Stimulated activated naive CD4-positive, alpha-beta T cell treated with Interleukin-2 at 50 U/mL for 16 hours (primary cell): ENCODE measurements at places on chromosomes 7 and 10.

DNA sequence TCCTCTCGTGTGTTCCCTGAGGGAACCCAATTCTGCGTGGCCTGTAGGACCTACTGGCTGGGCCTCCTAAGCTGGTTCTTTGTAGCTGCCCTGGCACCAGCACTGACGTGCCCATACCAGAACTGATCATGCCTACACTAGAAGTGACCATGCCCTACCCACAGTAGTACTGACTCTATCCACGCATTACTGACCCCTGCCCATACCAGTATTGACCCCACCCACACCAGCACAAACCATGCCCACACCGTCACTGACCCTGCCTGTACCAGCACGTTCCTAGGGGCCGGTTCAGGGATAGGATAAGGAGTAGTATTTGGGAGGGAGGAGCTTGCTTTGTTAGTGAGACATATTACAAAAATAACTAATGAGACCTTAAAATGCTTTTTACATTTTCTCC, 88.0 kb downstream of the DOCK1 start:
- no peak for DNase-seq

DNA sequence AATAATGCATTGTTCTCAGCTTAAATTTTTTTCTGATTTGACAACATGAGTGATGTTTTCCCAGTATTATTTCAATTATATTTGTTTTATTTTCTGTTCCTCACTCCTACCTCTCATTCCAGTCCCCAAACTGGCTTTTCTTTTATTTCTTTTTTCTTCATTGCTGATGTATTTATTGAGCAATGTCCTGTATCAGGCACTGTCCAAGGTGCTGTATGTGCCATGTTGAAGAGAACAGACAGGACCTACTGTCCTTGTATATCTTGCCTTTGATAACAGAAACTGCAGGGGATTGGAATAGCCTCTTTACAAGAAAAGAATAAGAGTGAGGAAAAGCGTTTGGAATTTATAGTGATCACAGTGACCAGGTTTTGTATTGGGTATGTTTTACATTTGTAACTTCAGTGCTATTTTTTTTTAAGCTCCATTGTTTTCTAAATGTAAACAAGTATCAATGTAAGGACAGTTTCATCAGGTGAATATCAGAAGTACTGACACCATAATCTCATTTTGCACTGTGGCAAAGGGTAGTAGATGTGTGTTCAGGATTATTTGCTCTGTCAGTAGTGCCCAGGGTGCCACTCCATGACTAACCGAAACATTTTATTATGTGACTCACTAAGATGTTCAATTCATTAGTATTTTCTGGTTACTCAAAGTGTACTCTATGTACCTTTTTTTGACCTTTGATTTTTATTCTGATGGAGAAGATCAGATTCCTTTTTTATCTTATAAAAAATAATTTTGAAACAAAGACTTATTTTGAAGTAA, 15.6 kb upstream of the CLDN12 start:
- no peak for DNase-seq

GRCh38 chr10:94310369-94310768, 52.4 kb downstream of the NOC3L start:
- DNase-seq: no peak

DNA sequence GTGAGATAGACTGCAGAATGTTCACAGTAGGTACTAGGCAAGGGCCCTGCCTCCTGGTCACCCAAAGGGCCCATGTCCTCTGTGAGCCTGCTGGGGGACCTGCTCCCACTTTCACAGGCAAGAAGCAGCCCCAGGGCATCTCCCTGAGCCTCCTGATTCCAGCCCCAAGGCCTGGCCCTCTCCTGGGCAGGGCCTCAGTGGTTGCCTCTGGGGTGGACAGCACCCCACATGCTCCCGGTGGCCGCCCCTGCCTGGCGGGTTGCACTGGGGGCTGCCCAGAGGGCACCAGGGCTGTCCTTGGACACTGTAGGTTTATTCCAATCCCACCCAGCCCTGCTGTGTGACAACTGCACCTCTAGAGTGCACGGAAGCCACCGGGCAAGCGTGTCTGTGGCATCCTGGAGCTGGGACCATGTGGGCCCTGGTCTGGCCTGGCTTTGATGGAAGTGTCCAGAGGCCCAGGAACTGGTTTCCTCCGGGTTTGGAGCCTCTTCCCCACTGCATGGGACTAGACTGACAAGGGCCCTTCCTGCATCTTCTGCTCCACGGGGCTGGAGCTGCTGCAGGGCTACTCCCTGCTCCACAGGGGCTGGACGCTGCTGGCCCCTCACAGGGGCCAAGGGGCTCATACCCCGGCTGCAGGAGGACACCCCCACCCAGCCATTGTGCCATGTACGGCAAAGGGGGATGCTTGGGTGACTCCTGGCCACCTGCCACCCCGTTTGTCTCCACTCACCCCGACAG, 25.0 kb upstream of the SYCE1 start:
- no peak for DNase-seq

DNA sequence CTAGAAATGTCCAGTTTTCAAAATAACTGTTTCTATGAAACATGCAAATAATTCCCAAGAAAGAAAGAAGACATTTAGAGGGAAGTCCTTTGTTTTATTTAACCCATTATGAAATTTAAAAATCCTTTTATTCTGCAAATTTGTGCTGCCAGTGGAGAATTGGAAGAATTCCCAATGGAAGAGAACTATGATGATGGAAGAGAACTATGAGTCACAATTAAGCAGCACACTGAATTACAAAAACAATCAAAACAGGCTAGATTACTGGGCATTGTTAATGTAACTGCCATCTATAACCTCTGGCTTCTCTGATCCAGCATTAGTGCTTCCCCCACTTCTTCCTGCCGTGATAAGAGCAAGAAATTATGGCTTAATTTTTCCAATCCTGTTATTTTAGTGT, 126.2 kb upstream of the FEZF1 start:
- DNase-seq: no peak

GRCh38 chr10:6609625-6610024, 29.5 kb upstream of the PRKCQ start:
- DNase-seq: no peak

GRCh38 chr10:34396663-34397062, 418.4 kb downstream of the PARD3 start:
- no peak for DNase-seq

- no peak for DNase-seq
These were observed 18.0 kb downstream of the CAMK2B start for GRCh38 chr7:44307301-44307900.

DNA sequence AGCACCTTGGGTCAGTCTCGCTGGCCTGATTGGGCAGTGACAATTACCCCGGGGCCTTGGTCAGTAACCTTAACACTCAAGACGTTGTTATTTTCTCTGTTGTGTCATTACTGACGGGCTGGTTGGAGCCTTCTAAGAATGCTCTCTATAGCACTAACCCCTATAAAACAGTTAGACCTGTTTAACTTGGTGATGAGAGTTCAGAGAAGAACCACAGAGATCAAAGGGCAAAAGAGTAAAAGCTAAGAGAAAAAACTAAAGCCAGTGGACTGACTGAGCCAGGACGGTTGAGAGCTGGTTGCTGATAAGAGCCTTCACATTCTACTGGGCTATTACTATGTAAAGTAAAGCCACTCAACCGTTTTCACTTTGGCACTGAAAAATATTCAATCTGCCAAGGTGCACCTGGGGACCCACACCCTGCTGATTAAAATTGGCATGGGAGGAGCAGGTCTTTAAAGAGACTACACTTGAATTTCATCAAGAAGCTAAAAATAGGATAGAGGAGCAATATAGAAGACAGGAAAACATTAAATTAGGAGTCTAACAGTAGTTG, 13.6 kb upstream of the ITGB1 start:
- DNase-seq: no peak

DNA sequence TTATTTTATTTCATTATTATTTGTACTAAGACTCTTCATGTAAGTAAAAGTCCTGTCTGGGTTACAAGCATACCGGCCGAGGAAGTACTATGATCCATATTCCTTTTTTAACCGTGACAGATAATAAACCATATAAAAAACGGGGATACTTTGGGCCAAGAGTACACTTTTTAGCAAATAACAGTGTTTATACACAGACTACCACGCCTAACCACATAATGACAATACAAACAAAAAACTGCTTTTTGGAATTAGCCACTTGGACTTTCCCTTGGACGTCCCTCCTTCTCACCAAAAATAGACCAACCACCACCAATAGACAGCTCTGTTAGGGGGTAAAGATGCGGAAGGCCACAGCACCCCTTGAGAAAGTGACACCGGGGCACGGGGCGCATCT, 800 bp downstream of the MINDY3 start:
- DNase-seq: no peak

- no peak for DNase-seq
These were observed 9.2 kb downstream of the GTPBP4 start for GRCh38 chr10:997266-998022.

DNA sequence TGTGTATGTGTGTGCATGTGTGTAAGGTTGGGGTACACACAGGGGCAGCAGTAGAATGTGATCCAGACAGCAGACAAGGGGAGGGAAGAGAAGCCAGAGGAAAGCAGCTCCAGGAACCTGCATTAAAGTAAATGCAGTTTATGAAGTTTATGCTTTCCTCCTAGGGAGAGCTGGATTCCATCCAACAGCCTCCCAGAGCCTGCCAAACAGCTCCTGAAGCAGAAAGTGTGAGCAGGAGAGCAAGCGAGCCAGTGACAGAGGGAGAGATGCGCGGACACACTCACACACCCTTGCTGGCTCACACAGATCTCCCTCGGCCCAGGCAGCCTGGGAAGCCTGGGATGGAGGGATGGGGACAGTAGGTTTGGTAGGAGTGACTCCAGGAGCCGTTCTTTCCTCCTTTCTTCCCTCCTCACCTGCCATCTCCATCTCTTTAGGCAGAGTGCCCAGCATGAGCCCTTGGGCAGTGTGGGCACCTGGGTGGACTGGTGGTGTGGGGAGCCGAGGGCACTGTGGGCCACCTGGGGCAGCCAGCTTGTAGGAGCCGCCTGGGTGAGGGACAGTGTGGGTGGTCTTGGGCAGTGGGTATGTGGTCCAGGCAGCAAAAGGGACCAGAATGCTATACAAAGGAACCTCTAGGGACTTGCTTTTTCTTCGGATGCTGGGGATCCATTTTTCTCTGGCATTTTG, 46.1 kb downstream of the PAX2 start:
- DNase-seq: no peak

DNA sequence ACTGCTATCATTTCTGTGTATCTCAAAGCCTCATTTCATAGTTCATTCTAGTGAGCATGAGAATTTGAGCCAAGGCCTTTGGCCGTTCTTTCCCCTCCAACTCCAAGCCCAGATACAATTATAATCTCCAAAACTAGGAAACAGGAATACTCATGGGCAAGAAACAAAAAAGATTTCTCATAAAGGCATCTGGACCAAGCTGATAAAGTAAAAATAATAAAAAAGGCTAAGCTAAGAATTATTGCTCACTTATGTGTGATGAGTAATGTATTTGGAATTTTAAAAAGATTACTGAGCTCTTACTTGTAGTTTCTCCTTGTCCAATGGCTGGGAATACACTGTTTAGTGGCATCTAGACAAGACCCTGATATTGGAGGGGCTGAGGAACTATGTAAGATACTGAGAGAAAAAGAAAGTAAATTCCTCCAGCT, 196.4 kb upstream of the POM121L12 start:
- DNase-seq: no peak

- DNase-seq: no peak
These were observed 20.5 kb upstream of the SERPINE1 start for GRCh38 chr7:101106386-101106785.

GRCh38 chr10:24596217-24596930, 127.3 kb downstream of the ARHGAP21 start:
- no peak for DNase-seq

GRCh38 chr7:6020371-6021286, 10.5 kb upstream of the ANKRD61 start:
- no peak for DNase-seq

DNA sequence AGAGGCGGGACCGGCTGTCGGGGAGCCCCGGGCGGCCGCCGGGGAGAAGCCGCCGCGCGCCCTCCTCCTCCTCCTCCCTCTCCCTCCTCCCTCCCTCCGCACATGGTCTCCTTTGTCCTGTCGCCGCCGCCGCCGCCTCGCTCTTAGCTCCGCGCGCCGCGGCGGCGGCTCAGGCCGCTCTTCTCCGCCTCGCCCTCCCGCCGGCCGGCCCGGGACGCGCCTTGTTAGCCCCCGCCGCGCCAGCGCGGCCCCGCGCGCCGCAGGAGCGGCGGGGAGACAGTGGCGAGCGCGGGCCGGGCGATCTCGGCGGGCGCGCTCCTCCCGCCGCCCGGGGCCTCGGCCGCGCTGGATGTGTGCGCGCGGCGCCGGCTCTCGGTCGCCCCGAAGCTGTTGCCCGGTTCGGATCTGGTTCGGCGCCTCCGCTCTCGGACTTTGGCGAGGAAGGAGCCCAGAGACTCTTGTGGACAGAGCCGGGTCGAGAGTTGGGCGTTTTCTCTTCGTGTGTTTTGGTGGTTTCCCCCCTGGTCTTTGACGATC, 437.4 kb upstream of the GALNT17 start:
- peak; percentile 2 for DNase-seq

GRCh38 chr7:100964630-100965029, 4.7 kb upstream of the MUC12 start:
- DNase-seq: no peak

DNA sequence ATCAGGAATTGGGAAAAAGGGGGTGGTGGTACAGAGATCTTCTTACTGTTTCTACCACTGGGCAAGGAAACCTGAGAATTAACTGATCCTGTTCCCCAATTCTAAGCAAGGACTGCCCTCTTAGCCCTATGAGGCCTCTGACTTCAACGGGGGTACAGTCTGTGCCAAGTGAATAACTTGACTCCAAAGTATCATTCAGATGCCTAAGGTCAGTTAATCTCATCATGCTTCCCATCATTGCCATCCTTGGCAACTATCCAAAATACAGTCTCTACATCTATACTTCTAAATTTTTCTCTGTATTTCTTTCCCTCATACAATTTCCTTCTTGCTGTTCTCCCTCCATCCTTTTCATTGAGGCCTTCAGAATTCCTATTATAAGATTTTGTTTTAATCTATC, 10.5 kb downstream of the PPP3CB start:
- DNase-seq: no peak

- DNase-seq: no peak
These were observed 235.2 kb downstream of the ZMYND11 start for GRCh38 chr10:370449-370825.

DNA sequence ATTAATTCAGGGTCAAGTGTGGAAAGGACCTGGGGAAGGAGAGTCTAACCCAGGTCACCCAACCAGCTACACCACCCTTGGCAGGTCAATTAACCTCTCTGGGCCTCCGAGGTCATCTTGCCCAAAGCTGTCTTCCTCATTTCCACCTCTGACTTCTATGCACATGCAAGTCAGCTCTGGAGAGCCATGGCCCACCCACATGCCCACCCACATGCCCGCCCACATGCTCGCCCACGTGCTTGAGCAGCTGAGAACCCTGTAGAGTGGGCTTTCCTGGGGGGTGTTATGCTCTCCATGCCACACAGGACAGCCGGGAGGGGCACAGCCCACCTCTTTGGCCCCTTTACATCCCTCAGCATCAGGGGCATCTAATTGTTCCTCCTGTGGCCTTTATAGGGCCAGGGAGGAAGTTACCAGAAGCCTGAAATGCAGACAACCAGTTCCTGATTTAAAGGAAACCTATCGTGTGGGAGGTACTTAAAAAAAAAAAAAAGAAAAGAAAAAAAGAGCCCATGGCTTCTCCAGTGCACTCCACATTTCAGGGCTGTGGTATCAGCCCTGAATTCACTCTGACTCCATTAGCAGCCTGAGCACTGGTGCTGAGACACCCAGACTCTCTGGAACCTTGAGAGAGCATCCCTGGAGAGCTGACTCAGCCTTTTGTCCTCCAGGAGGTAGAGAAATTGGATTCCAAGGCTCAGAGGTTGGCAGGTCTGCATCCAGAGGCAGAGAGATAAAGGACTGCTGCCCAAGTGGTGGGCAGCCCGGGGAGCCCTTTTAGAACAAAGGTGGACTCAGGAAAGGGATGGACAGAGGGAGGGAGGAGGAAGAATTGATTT, 176.2 kb upstream of the ZMIZ1 start:
- DNase-seq: no peak

- no peak for DNase-seq
These were observed 45.9 kb downstream of the HIPK2 start for GRCh38 chr7:139731802-139732470.
